ENCODE measurements at places on chromosomes 16 and 17.

- DNase-seq, result no peak
Observed at GRCh38 chr17:41413353-41413957, 10.9 kb downstream of the KRT37 start.

DNA sequence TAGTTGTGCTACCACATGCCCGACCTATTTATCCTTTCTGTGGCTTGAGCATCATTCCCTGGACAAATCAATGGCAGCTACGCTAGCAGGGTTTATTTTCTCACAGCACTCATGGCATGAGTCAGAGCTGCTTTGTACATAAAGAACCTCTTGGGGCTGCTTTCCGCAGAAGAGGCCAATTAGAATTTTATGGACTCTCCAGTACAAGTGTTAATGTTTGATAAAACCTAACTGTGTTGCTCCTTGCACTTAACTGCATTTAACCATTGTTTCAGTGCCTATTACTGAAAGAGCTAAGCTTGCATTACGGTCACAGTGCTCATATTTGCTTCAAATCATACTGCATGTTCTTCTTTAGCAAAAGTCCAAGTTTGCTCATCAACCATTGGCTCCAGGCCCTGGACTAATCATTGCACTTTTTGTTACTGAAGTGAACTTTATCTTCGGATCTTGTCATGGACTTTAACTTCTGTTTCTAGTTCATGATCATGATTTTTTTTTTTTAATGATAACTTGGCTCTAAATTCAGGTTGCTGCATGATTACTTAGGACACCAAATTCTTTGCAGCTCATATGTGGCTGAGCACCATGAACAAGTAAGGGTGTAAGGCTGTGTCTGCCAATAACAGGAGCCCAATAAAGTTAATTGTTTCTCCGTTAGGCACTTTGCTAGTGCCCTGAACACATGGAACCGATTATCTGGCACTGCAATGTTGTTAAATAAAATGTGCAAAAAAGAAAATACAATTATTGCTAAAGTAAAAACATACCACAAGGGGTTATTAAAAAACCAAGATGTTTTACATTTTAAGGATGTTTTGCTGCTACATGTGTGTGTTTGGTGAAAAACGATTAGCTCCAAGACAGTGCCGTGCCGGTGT, 492.2 kb downstream of the KCNJ2 start:
- DNase-seq, result no peak

- no peak for DNase-seq
Observed at GRCh38 chr17:65097110-65097509, 40.1 kb upstream of the RGS9 start.

GRCh38 chr16:2040041-2040786, 7.4 kb downstream of the NTHL1 start:
- no peak for DNase-seq

DNA sequence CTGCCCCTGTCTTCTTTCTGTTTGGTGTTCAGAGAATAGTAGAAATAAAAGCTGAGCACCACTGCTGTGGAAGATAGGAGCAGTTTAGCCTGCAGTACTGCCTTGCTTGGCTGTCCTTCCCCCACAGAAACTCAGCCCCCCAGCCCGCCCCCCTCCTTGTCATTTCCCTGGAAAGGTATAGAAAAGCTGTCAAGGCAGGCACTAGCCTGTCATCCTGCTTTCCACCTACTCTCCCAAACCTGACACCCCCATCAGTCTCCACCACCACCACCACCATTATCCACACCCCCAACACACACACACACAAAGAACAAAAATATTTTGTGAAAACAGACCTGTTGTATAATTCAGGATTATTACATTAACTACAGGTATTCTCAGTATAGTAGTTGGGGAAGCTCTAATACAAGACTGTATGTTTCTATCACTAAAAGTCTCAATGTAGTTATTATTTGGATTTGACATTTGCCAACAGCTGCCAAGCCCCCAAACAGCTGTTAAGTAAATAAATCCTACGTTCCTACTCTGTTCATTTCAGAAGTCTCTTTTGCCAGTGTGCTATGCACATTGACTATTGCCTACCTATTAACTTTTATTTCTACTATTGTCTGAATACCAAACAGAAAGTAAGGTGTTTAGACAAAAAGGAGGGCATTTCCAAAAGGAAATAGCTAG, 128.8 kb downstream of the CYB561 start:
- DNase-seq, result no peak

GRCh38 chr17:44908761-44909326, 6.5 kb downstream of the GFAP start:
- DNase-seq, result no peak

GRCh38 chr17:44522883-44523671, 19.9 kb upstream of the GPATCH8 start:
- peak; percentile 40 for DNase-seq

DNA sequence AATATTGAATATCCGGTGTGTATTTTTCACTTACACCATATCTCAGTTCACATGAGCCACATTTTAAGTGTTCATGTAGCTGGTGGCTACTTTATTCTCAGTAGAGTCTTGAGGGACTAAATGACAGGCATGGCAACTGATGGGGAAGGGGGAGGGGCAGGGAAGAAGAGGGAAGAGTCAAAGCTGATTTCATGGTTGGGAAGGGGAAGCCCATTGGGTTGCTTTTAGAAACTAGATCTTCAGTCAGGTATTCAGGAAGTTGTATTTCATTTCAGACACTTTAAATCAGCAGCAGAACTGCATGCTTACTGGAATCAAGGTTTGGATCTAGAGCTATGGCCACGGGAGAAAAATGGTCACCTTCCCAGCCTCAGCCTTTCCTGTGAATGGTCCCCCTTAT, 2.9 kb upstream of the WIPI1 start:
- no peak for DNase-seq

- no peak for DNase-seq
Observed at GRCh38 chr16:29763326-29763725, 14.7 kb upstream of the ZG16 start.

DNA sequence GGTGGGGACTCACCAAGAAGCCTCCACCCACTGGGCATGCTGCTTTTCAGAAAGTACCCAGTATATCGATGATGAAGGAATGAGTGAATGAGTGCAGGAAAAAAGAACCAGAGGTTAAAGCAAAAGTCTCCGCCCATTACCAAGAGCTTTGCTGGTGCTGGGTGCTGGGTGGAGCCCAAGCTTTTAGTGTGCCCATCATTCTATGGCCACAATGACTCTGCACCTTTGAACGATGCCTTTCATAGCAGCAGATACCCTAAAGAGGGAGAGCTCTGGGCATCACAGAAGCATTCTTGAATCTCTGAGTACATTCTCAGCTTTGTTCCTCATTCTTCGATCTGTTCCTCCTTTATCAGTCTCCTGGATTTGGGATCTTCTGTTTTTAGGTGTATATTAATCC, 450.7 kb upstream of the CCL2 start:
- DNase-seq, result no peak

GRCh38 chr16:80751167-80751566, 53.2 kb downstream of the CDYL2 start:
- no peak for DNase-seq

DNA sequence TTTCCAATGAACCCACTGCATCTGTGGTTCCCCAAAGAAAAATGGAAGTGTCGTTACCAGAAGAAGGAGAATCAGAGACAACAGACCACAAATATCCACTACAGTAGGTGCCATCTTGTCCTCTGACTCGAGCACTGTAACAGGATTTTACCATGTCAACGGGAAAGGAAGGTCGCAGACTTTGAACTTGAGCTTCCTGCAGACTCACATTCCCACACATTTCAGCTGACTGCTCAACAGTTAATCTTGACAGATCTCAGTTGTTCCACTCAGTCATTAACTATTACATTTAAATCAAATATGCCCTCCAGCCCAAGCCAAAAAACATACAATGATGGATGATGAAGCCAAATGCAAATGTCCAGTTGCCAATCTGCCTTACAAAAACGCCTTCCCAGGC, 37.0 kb downstream of the GAS7 start:
- DNase-seq, result no peak

GRCh38 chr16:14456793-14457481, 173.1 kb downstream of the PARN start:
- DNase-seq, result no peak

DNA sequence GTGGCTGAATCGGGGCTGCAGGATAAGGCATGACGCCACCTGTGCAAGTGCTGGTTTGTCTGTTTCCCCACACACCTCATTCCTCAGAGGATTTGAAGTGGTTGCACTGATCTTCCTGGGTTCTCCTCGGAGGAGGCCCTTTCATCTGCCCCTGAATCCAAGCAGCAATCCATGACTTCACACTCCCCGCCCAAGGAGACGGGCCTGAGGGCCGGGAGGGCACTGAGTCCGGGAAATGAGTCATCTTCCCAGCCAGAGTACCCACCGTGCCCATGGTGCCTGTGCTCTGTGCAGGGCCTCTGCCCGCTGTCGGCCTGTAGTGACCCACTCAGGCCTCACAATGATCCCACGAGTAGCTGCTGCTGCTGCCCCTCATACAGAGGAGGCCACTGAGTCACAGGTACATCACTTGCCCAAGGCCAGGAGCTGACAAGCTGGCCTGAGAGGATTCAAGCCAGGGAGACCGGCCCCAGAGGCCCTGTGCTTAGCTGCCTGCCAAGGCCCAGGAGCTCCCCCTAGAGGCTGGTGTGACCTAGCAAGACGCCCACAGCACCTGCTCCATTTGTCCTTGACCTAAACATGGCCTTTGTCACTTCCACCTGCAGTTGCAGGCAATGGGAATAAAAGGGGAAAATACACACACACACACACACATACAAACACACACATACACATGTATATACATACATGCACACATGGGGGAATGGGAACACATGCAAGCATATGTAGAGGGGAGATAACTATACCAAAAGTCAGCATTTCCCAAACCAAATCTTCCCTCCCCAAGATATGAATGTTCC, 240.0 kb downstream of the C16orf95 start:
- DNase-seq, result no peak

GRCh38 chr16:8619671-8620370, 1.7 kb upstream of the METTL22 start:
- no peak for DNase-seq

Data from activated CD4-positive, alpha-beta T cell treated with anti-CD3 and anti-CD28 coated beads, Interleukin-2, amount 50 U/mL, for 4 hours (primary cell).